ENCODE measurements at places on chromosomes 1 and 21.
A peak's percentile ranks its signal among the peaks of the same experiment; 100 is the strongest.

DNA sequence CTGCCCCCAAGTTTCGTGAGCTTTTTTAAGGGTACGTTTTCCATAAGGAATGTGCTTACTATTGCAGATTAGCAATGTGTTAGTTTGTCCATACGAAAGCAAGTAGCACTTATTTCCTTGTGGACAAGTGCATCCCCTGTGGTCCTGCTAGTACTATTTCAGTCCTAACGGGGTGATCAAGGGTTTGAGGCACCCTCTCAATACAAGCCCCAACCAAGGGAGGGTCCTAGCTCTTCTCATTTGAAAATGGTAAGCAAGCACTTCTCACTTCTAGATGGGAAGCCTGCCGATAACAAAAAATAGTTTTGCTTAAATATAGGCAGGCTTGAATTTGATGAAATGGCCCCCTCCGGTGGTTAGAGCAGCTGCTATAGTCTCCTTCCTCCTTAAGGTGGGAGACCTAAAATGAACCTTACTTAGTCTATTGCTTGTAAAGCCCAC lies 64.0 kb upstream of the HMCN1 start:
- DNase-seq, result no peak

GRCh38 chr1:15799928-15800835 lies 7.3 kb downstream of the UQCRHL start:
- no peak for DNase-seq

GRCh38 chr1:222392556-222392955 lies 155.3 kb downstream of the HHIPL2 start:
- no peak for DNase-seq

DNA sequence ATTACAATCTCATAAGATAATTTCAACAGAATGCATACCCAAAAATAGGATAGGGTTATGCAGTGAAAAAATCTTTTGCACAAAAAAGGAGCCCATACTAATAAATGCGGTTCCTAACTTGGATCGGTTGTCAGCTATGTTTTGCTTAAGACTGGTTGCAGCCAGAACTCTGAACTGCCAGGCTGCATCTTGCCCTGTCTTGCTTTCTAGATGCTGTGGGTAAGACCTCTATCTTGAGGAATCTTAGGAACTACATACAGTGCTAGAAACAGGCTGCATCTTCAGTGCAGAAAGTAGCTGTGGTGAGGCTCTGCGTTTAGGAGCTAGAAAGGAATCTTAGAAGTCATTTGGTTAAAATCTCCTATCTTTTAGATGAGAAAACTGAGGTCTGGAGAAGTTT lies 45.6 kb upstream of the PLA2G4A start:
- no peak for DNase-seq

DNA sequence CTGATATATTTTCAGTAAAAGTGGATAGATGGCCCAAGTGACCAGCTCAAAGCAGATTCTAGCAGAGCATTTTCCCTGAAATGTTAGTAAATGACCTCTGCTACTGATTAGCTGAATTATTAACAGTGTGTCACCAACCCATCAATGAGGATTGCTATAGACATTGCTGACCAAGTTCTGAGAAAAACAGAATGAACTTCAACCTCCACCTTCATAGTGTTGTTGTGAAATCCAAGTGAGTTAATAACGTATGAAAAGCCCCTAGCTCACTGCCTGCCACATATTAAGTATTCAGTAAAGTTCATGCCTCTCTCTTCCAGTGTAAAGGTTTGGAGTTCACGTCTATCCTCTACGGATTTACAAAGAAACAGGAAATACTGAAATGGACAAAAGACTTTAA lies 15.8 kb downstream of the PLPP3 start:
- no peak for DNase-seq

GRCh38 chr1:229508823-229509337 lies 739 bp upstream of the NUP133 start:
- DNase-seq, result no peak

- no peak for DNase-seq
Observed at GRCh38 chr1:235277709-235278108, 50.3 kb downstream of the ARID4B start.

DNA sequence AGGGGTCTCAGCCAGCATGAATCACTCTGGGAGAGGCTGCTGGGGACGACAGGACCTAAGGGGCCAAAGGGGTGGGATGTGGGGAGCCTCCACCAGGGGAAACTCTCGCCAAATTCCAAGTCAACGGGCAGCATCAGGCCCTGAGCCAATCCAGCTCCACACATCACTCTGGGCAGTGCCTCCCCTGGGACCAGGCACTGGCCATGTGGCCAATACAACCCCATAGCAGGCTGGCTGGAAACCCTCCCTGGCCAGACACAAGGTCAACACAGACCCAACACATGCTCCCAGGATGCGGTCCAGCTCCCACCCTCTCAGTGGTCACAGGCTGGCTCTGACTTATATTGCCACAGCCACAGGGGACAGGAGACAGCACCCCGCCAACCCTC lies 60.0 kb downstream of the MEGF6 start:
- no peak for DNase-seq

GRCh38 chr1:221228594-221228993 lies 349.4 kb downstream of the HLX start:
- no peak for DNase-seq

DNA sequence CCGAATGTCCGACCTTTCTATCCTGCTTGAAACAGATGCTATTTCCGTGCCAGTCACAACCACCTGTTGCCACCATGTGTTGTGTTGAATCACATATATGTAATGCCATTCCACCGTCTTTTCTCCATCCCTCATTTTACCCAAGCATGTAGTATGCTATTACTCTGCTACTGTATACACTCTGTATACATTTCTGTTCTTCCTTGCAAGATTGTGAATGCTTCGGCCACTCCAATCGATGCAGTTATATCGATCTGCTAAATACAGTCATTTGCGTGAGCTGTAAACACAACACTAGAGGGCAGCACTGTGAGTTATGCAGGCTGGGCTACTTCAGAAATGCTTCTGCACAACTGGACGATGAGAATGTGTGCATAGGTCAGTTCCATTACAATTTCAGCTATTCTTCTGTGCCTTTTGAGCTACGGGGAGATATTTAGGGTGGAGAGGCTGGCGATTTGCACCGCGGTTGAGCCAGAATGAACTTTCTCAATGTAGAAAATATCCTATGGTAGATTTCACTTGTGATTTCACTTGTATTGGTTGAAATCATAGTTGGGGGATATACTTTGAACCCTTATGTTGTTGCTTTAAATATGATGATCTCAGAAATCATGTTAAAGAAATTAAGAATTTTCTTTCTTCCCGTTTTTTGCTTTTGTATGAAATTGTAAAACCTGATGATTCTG lies 289.8 kb downstream of the NTNG1 start:
- no peak for DNase-seq

GRCh38 chr1:211574705-211575104 lies 4.3 kb downstream of the SLC30A1 start:
- no peak for DNase-seq

- DNase-seq, result no peak
Observed at GRCh38 chr1:33032126-33032869, 4.4 kb downstream of the AK2 start.

DNA sequence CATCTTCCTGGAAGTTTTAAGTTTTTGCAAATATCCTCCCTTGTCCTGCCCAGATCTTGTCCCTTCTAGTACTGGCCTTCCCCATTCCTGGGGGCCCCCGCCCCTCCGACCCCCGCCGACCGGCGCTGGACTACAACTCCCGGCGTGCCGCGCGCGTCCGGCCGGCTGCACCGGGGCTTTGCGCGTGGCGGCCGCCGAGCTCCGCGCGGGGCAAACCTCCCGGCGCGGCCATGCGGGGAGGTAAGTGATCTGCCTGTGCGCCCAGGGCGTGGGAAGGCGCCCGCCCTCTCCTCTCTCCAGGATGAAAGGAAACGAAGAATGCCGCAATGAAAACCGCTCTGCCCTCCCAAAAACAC lies 3.2 kb upstream of the SAMD13 start:
- DNase-seq, result peak; percentile 24

GRCh38 chr1:200437556-200438203 lies 27.8 kb upstream of the ZNF281 start:
- no peak for DNase-seq

DNA sequence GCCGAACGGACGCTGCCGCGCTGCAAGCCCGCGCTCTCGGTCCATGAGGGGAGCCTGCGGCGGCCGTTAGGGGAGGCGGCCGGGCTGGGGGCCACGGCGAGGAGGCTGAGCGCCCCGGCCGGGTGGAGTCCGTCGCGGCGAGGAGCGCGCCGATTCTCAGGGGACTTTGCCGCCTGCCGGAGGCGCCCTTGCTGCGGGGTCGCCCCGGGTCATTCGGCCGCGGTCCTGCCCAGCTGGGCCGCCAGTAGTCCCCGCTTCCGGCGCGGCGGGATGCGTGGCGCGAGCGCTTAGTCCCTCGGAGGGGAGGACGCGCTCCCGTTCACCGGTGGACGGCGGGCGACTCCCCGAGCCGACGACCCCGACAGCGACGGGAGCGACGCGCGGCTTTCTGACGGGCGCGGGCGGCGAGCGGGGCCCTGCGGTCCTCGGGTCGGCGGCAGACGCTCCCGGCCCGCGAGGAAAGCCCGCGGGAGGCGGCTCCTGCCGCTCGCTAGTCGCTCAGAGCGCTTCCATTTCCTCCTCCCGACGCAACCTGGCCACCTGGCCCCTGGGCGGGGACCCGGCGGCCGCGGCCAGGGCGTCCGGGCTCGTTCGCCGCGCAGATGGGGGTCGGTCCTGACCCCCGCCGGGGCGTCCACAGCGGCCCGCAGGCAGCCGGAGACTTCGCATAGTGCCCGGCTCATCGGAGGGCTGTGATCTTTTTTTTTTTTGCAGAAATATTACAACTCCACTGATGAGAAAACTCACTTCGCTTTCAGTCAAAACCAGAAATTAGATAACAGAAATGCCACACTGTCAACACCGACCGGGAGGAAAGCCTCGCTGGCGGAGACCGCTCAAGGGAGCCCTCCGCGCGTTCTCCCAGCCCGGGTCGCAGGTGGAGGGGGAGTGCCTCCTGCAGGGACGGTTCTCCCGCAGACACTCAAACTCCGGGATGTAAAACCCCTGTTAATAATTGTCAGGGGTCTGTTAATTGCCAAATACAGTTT lies 641 bp upstream of the ZBTB21 start:
- DNase-seq, result no peak

DNA sequence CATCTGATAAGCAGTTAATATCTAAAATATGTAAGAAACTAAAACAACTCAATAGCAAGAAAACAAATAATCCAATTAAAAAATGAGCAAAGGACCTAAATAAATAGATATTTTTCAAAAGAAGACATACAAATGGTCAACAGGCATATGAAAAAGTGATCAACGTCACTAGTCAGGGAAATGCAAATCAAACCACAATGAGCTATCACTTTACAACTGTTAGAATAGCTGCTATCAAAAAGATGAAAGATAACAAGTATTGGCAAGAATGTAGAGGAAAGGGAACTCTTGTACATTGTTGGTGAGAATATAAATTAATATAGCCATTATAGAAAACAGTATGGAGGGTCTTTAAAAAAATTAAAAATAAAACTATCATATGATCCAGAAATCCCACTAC lies 40.7 kb upstream of the NEK7 start:
- no peak for DNase-seq

DNA sequence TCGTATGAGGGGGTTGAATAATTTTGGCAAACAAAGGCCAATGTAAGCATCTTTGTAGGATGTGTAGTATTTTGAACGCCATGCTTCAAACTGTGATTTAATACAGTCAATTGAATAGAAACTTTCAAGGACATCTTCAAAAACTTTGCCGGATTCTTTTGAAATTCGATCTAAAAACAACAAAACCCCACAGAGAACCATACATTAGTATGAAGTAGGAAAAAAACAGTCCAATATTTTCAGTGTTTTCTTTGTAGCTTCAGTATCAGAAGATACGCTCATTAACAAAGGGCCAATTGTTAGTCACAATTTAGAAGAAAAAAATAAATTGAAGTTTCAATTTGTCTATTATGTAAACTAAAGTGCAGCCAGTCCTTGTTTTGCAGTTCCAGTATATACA lies 20.7 kb upstream of the SYNJ1 start:
- DNase-seq, result no peak

DNA sequence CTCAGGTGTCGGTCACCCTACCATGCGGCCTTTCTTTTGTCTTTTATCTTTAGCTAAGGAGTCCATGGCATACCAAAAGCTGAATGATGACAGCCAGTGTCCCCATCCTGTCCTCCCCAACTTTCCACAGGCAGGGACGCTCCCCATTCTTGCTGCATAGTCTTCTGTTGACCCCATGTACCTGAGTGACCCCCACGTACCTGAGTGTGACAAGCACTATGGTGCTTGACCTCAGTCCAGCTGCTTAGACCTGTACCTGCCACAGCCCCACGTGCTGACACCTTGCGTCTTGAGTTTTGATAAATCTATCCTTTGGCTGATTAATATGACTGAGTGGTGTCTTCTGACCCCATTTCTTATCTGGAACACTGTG lies 26.9 kb downstream of the SKI start:
- no peak for DNase-seq

DNA sequence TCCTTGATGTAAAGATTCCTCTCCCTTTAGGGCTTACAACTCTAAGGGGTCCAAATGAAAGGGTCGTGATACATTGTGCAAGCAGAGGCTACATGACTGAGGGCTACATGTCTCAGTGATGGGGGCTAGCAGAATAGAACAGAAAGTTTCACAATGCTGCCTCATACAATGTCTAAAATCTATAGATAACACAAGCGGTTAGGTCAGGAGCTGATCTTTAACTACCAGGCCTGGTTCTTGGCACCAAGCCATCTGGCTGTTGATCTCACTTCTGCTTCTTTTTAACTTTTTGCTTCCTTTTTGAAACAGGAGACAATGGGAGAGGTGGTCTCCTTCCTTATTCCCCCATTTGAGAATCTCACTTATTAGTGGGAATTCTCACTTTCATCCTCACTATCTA lies 710.2 kb downstream of the AMY1C start:
- no peak for DNase-seq

- no peak for DNase-seq
Observed at GRCh38 chr1:230518511-230518910, 92.4 kb upstream of the PGBD5 start.

DNA sequence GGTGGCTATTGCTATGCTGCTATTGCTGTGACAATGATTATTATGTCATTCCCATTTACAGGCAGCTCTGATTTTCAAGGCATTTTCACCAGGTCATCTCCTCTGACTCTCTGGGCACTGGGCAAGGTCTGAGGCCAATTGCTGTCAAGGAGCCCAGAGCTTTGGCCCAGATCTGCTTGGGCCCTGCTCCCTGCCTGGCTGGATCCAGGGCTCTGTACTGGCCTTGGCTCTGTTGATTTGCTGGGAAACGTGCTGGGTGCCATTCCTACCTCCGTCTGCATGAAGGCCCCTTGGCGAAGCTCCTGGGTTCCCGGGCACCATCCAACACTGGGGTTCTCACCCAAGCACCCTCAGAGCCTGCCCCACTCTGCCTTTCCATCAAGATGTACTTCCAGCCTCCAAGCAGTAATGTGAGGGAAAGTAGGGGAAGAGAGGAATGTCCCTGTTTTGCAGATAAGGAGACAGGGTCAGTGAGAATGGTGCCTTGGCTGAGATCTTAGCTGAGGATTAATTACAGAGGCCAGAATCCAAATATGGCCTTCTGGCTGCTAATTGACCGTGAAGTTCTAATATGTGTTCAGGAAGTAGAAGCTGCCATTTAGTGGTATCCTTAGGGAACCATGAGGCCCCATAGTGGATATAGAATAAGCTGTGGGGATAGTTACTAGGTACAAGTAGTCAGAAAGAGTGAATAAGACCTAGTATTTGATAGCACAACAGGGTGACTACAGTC lies 63.9 kb downstream of the HTR6 start:
- DNase-seq, result no peak

Data from stimulated activated CD8-positive, alpha-beta memory T cell treated with anti-CD3 and anti-CD28 coated beads, Interleukin-15, amount 100 ng/mL, for 24 hours (primary cell).